Activated T-cell treated with anti-CD3 and anti-CD28 coated beads for 1 hour (primary cell): ENCODE measurements at places on chromosomes 5 and 9.

DNA sequence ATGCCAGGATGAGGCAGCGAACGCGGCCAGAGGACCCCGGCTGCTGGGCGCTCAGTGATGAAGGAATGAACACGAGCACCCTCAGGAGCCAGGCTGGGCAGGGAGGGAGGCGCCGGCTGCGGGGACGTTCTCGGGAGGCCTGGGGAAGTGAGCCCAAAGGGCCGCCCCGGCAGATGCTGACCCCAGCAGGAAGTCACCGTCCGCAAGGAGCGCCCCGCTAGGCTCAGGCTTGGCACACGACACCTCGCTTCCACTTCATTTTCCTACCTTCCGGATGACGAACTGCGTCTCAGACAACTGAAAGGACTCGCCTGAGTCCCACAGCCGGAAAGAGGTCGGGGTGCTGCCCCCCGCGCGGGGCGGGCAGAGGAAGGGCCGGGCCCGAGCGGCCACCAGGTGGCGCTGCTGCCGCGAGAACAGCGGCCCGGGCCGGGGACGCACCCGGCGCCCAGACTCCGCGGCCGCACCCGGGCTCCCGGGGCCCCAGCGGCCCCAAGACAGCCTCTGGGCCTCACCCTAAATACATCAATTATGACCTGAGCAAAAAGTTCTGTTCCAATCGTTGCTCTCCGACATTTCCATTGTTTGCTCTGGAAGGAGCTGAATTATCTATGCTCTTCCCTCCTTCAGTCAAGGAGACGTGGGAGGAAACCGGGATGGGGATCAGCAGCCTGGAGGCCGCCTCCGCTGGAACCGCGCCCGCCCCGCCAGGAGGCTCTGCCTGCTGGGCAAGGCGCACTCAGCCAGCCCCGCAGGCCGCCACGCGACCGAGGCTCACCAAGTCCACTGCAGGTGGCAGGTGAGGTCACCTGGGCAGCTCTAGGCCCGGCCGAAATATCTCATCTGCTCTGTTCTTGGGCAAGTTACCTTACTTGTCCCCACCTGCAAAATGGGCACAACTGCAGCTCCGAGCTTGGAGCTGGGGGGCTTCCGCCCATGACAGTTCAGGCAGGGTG lies 107.0 kb downstream of the ZNF354C start:
- peak; percentile 54 for DNase-seq

DNA sequence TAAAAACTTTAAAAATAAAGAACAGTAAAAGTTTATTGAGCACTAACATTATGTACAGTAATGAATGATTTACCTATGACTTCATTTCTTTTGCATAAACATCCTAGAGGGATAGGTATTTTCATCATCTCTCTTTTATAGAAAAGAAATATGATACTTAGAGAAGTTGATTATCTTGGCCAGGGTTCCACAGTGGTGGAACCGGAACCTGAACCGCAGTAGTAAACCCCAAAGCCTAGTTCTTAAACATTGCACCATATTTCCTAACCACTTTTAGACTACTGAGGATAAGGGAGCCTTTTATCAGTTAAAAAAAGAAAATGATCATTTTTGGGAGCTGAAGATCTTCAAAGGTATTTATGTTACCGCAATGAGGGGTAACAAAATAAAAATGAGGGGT lies 205.7 kb upstream of the SGCD start:
- no peak for DNase-seq

- DNase-seq, result no peak
Observed at GRCh38 chr5:124536333-124536732, 210.1 kb downstream of the ZNF608 start.

DNA sequence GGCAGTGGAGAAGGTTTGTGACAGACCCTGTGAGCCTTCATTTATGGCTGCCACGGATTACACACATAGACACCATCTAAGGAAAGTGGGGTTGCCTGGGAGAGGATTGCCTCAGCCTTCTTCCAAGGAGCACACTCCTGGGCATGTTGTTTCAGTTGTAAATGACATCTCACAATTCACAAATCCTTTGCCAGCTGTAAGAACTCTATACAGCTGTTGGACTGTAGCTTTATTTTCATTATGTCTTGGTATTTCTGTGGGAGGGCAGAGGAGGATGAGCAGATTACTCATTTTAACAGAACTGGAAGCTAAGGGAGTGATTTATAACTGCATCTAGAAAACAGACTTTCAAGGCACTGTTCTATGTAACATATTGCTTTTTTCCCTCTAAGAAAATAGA lies 25.6 kb downstream of the MELK start:
- no peak for DNase-seq

DNA sequence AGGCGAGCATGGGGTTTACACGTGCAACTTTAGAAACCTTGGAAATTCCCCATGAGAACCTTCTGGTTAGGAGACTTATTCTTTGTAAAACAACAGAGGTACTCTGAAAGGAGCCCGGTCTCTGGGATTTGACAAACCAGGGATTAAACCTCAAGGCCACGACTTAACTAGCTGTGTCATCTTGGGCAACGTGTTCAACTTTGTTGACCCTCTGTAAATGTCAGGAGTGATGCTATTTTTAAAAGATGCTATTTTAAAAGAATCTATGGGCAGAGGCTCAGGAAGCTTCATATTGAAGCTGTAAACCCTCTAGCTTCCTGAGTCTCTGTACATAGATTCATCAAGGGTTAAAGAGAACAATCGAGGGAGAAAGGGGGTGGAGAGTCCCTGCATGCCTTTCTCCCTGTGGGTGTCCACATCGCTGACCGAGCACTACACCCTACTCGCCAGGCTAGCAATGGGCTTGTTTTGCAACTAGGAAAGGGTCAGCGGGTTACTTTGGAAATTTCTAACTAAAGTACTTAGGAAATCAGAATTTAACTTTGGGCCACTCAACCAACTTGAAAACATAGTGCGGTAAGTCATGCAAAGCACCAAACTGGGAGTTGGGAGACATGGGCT lies 2.1 kb downstream of the SLC36A2 start:
- DNase-seq, result no peak

GRCh38 chr9:20065796-20066700 lies 277.2 kb upstream of the SLC24A2 start:
- no peak for DNase-seq

DNA sequence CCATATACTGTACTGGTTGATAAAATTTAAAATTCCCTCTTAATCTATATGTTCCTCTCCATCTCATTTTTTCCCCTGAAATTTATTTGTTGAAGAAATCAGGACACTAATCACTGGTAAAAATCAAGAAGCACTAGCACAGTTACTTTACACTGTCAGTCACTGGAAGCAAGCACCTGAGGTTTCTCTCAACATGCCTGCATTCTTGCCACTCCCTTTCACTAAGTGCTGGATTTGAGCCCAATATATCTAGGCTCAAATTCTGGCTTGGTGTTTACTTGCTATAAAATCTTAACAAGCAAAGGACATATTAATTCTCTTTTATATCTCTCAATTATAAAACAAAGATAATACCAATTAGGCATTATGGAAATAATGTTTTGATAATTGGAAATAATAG lies 58.6 kb downstream of the DIAPH1 start:
- DNase-seq, result no peak

DNA sequence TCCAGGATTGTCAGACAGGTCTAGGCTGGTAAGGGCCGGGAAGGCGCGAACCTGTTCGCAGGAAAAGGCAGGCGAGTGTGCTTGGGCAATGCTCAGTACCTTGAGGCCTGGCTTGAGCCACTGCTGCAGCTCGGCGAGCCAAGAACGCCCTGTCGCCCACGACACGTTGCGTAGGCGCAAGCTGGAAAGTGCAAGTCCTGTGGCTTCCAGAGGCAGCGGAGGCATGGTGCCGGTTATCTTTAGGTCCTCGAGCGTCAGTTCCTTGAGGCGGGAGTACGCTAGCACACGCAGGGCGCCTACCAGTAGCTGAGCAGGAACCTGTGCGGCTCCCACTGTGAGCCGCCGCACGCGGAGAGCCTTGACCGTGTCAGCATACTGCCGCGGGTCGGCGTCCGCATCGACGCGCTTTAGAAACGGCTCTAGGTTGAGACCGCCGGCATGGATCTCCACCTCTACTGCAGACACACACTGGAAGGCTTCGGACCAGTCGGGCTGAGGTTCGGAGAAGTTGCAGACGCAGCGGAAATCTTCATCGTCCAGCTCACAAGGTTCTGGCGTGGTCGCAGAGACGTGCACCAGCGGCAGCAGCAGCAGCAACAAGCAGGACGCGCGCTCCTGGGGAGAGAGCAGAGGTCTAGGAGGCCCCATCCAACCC lies 482 bp downstream of the CD14 start:
- peak; percentile 37 for DNase-seq
